ENCODE measurements at places on chromosomes 5 and 9.

DNA sequence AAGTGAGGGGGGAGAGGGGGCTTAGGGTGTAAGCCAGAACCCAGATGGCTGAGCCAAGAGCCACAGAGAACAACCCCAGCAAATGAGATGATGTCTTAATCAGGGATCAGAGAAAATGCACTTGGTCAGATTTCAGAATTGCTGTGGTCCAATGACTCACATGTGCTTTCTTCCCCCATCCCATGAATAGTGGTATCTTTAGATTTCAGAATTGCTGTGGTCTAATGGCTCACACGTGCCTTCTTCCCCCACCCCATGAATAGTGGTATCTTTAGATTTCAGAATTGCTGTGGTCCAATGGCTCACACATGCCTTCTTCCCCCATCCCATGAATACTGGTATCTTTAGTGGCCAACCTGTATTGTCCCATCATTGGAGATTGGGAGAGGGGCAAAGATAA is 59.9 kb downstream of the IRX2 start:
- DNase-seq: no peak

- DNase-seq: peak; percentile 7
These were observed 95.2 kb upstream of the CAST start for GRCh38 chr5:96566833-96567587.

- peak; percentile 68 for DNase-seq
These were observed 48.1 kb downstream of the THBS4 start for GRCh38 chr5:80083101-80083890.

DNA sequence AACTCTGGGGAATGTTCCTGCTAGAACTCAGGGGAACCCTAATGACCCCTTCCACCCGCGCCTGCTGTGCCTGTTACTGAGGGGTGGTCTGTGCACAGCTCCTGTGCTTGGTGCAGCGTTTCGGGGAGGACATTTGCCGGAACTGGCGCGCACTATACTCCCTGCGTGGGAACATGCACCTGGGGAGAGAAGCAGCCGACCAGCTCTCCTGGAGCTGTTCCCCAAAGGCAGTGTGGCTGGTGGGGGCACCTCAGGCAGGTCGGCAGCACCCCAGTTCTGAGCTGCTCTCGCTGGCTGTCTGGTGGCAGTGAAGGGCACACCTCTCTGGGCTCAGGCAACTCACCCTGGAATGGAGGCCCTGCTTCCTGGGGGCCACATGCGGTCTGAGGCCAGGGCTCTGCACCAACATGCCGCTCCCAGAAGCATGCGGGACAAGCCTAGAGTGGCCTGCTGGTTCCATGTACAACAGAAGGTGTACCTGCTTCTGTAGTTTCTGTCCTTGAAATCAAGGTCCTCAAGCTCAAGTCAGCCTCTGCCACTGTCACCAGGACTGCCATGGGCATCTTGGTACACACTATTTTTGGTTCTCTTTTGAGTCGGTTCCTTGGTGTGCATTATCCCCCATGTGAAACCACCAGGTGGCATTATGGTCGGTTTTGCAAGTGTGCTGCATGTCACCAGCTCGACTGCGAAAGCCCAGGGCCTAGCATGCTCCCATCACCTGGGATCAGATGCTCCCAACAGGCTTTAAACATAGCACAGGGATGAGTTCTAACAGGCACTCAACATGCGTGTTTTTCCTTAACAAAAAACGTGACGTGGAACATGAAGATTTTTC is 7.8 kb upstream of the MRNIP start:
- no peak for DNase-seq

DNA sequence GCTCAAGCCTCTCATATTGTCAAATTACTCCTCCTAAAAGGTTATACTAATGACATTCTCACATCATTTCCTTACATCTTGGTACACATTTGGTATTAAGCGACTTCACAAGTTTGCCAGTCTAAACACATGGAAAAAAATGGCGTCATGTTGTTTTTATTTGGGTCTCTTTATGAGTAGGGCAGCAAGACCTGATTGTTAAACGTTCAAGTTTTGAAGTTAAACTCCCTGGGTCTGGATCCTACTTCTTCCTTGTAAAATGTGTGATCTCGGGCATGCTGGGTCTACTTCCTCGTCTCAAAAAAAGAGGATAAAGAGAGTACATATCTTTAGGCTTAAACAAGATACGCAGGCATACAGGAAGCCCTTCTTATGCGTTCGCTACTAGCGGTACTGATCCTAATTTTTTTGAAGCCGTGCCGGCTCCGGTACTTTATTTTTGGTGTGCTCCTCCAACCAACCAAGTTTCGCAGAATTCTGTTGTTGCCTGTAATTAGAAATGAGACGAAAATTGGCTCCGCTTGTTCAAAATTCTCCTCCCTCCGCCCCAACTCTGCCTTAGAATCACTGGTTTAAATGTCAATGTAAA is 596 bp upstream of the CDC37L1 start:
- no peak for DNase-seq

DNA sequence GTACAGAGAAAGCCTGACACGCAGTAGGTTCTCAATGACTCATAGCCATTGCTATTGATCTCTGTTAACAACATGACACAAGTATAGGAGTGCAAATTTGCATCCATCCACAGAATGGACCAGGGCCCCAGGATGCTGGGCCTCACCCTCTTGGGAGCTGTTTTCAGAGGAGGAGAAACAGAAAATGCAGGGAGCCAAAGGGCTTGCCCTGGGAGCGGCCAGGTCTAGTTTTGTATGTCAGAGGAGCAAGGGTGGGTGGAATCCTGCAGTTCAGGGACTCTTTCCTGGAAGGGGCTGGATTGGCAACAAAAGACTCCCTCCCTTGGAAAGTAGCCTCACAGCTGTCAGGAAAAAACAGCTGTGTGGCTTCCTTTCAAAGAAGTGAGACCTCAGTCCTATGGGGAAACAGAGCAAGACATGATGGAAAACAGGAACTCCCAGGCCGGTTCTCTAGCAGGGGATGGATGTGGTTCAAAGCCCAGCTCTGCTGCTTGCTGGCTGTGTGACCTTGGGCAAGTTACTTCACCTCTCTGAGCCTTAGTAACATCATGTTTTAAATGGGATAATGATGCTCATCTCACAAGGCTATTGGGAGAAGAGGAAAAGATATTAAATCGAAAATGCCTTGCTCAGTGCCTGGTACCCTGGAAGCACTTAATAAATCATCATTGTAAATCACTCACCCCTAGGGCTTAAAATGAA is 50.5 kb upstream of the SH3PXD2B start:
- no peak for DNase-seq

- no peak for DNase-seq
These were observed 264.2 kb downstream of the CRB2 start for GRCh38 chr9:123620239-123620638.

DNA sequence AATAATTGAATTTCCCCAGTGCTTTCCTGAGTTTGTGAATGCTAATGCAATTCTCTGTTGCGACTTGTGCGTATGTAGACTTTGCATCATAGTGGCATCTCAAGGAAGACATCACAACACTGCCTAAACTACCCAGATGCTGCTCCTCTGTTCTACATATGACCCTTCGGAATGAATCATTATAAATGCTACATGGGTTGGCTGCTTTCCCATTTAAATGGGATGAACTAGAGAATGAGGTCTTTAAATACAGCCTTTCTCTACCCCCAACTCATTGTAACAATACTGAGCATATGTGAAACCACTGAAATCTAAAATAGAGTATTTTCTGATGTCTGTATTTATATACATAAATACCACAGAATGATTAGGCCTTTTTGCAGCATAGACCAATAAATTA is 136.6 kb upstream of the ICE1 start:
- no peak for DNase-seq

- DNase-seq: no peak
These were observed 478.9 kb upstream of the NMUR2 start for GRCh38 chr5:152884006-152884405.

DNA sequence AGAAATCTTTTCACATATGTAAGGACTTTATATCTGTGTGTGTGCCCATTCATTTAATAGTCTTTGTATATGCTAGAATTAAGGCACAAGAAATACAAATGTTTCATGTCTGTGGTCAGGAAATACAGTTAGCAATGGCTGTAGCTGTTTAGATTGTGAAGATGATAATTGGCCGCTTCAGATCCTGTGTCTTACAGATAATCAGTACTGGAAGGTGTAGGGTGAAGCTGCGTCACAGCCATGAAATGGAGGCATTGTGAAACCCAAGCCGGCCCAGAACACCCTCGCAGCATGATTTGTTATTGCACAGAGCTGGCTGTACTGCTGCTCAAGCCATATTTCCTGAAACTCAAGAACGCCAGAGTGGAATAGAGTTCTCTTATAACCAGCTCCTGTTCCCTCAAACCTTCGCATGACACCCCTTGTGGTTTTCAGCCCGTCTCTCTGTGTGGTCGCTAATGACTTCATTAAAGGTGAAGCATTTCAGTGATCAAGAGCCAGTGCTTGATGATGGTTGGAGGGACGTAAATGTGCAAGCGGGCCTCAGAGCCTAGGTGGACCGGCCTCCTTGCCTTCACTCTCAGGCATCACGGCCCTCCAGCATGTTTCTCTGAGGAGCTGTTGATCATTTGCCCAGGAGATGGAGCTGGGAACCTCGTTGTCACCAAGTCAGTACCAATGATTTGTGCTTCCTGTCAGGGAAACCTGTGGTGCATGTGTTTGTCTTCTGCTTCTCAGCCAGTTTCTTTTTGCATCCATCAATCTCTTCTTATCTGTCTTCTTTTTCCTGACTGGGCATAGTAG is 80.1 kb downstream of the F2RL2 start:
- peak; percentile 61 for DNase-seq

DNA sequence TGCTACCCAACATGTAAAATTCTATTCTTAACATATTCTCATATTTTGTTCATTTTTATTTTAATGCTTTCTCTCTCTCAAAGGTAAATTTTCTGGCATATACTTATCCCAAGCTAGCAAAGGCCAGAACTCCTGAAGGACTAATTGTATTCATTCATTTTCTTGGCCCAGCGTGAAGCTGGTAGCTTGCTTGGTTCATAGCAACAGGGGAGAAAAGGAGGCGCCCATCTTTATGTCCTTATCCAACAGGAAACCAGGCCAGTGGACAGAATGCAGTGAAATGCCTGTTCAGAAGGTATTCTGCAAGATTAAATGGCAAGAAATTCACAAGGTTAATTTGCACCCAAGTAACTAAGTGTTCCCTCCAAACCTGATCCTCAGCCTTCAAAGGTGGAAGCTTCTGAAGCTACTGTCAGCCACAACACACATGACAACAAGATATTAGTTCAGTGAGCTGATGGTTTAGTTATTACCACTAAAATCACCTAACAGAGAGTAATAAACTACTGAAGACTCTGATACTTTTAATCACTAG is 5.6 kb downstream of the EFNA5 start:
- DNase-seq: no peak

All from KBM-7 (cell line).